ENCODE measurements at places on chromosomes 6 and 20.

- peak; percentile 48 for DNase-seq
Observed at GRCh38 chr6:79635232-79635543, 4.1 kb downstream of the SH3BGRL2 start.

- peak; percentile 39 for DNase-seq
Observed at GRCh38 chr6:111481836-111482187, 1.2 kb downstream of the REV3L start.

DNA sequence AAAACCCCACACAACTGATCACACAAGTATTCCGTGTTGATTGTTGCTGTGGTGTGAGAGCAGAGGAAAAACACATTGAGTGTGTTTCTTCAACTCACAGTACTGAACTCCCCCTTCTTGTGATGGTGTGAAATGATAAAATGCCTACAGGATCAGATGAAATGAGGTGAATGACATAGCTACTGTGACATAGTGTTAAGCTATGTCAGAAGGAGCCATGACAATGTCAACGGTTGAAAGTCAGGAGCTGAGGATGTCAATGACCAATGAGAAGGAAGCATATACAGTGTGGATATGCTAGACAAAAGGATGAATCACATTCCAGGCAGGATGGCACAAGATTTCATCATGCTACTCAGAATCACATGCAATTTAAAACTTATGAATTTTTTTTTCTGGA lies 38.8 kb downstream of the WASF1 start:
- DNase-seq, result peak; percentile 50

- DNase-seq, result peak; percentile 75
Observed at GRCh38 chr20:1844325-1845162, 50.7 kb upstream of the SIRPA start.

DNA sequence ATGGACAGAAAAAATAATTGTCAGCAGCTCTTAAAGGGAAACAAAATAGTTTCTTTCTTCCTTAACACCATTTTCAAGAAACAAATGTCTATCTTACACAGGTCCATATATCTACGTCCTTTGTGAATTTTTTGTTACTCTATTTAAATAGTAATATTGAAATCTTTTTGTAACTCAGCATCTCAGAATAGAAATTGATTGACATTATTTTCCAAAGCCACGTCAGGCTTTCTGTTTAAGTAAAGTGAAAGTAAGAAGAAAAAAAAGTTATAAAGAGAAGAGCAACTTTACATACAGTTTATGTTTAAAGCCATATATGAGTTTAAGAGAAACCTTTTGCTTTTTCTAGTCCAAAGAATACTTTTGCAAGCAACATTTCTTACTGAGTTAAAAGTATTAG lies 402.9 kb upstream of the SOX4 start:
- no peak for DNase-seq

GRCh38 chr6:22442826-22443225 lies 126.5 kb upstream of the HDGFL1 start:
- DNase-seq, result peak; percentile 58

DNA sequence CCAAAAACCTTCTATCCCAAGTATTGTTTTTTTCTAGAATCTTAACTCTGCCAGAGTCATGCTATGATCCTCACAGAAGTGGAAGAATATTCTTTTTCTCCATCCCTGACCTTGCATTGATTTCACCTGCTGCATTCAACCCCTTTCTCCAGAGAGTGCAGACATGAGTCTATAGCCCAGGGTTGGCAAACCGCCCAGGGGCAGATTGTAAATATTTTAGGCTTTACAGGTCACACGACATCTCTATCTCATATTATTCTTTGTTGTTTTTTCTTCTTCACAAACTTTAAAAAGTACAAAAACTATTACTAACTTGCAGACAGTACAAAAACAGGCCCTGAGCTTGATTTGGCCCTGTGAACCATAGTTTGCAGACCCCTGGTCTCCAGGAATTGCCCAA lies 112.1 kb upstream of the ASF1A start:
- no peak for DNase-seq

GRCh38 chr6:156585859-156586258 lies 191.3 kb upstream of the ARID1B start:
- DNase-seq, result no peak

DNA sequence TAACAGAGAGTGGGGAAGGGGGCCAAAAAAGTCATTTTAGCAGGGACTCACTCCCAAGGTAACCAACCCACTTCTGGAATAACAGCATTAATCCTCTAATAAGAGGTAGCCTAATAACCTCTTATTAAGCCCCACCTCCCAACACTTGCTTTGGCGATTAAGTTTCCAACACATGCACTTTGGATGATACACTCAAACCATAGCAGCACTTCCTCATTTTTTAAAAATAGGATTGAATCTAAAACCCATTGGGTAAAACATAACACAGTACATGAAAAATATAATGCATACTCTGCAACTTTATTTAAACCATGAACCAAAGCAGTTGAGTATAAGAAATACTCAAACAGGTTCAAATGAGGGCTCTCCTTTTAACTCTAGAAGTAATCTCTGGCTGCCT lies 318.3 kb downstream of the HACE1 start:
- no peak for DNase-seq

- DNase-seq, result no peak
Observed at GRCh38 chr20:43721429-43722152, 5.2 kb downstream of the GTSF1L start.

GRCh38 chr6:146289816-146290588 lies 253.6 kb upstream of the RAB32 start:
- DNase-seq, result peak; percentile 90

GRCh38 chr6:13413900-13414555 lies 73.4 kb downstream of the GFOD1 start:
- DNase-seq, result no peak

- DNase-seq, result peak; percentile 48
Observed at GRCh38 chr6:10320291-10320690, 94.6 kb downstream of the TFAP2A start.

DNA sequence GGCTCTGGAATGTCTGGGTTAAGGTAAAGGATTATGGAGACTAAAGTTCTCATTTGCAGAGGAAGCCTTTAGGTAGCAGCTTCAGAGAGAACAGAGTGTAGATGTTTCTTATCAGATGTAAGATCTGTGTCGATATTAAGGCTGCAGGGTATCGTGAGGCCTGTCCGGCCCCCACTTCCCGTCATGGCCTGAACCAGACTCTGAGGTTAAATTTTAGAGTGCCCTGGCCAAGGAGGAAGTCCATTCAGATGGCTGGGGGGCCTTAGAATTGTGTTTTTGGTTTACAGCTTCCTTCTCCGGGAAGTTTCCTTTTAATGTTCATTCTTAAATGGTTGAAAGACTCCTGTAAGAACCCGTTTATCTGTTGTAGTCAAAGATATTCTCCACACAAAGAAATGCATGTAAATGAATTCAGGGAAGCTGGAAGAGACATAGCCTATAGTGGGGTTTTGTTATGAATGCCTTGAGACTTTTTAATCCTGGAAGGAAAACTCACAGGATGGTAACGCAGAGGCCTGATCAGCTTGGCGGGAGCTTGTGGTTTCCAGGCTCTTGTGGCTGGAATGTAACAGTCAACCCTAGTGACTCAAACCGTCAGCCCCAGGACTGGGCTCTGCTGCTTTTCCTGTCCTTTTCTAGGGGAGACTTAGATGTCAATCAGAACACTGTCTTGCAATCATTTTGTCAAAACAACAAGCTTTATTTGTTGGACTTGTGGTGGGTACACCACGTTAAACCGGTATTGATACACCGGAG lies 34.7 kb downstream of the KIF25 start:
- peak; percentile 86 for DNase-seq

DNA sequence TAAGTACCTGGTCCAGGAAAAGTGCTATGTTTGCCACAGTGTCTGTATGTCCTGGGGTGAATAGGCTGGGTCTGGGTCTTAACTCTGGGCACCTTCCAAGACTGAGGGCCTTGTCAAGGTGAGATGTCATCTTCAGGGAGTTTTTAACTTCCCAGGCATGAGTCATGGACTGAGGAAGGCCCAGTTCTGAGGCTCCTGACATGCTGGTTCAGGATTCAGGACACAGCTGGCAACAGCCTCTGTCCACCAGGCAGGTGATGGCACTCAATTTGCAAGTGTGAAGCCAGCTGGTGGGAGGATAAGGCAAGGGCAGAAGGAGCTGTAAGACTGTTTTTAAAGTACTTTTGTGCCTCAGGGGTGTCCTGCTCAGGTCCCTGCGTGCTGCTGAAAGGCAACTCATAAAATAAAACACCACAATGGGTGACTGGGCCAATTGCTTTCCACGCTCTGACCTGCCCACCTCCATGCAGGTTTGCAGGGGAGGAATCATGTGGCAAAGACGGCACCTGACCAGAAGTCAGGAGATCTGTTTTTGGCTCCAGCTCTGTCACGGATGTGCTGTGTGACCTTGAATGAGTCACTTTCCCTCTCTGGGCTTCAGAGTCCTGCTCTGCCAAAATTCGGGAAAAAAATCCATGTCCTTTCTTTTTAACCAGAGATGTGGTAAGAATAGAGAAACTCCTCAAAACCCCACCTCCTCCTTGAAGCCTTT lies 4.9 kb upstream of the PACSIN1 start:
- no peak for DNase-seq

DNA sequence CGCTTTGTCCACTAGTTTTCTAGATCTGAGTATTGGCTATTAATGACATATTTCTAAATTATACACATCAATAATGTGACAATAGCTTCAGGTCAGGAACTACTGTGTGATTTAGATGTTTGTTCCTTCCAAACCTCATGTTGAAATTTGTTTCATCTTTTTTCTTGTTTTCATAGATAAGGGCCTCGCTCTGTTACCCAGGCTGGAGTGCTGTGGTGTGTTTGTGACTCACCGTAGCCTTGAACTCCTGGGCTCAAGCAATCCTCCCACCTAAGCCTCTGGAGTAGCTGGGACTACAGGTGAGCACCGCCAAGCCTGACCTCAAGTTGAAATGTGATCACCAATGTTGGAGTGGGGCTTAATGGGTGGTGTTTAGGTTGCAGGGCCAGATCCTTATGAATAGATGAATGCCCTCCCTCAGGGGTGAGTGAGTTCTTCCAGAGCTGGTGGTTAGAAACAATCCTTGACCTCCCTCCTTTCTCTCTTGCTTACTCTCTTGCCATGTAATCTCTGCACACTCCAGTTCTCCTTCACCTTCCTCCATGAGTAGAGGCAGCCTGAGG lies 5.9 kb upstream of the NQO2 start:
- DNase-seq, result no peak

DNA sequence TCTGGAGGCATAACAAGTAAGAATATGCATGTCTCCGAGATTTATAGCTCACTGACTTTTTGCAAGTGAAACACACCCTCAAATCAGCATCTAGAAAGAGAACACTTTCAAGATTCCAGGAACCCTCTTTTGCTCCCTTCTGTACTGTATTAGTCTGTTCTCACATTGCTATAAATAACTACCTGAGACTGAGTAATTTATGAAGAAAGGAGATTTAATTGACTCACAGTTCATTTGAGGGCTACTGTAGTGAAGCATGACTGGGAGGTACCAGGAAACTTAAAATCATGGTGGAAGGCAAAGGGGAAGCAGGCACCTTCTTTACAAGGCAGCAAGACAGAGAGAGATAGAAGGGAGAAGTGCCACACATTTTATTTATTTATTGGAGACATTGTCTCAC lies 269.9 kb downstream of the UTRN start:
- DNase-seq, result no peak

- DNase-seq, result no peak
Observed at GRCh38 chr6:136750696-136751521, 41.4 kb downstream of the MAP3K5 start.

GRCh38 chr6:122491919-122492555 lies 20.4 kb upstream of the SERINC1 start:
- DNase-seq, result peak; percentile 78

- no peak for DNase-seq
Observed at GRCh38 chr6:1778686-1779235, 169.0 kb downstream of the FOXC1 start.

DNA sequence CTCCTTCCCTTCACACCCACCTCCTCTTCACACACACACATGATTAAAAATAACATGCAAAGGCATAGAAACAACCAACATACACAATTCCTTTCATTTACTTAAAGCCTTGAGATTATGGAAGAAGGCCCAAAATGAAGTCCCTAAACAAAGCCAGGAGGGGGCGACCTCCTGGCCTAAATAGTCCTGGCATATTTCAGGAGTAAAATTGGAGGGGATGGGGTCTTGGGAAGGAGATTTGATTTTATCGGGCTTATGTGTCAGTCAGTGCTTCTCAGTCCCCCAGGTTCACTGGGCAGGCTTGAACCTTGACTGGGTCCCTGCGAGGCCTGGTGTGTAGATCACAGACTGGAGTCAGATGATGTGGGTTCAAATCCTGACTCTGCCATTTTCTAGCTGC lies 266.4 kb downstream of the SAMD5 start:
- no peak for DNase-seq

DNA sequence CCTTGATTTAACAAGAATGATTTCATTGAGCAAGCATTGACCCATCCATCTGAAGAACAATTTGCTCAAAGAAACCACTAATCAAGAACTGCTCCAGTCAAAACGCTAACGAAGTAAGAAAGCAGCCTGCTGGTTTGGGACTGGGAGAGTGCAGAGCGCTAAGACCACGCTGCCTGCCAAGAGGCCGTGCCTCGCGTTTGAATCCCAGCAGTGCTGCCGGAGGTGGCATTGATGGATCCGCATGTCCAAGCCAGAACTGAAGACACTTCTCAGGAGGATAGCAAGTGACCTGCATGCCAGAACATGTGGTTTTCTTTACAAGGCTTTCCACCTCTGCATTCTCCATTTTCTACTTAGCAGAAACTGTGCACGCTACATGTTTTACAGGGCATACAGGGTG lies 105.2 kb upstream of the FOXC1 start:
- DNase-seq, result no peak

DNA sequence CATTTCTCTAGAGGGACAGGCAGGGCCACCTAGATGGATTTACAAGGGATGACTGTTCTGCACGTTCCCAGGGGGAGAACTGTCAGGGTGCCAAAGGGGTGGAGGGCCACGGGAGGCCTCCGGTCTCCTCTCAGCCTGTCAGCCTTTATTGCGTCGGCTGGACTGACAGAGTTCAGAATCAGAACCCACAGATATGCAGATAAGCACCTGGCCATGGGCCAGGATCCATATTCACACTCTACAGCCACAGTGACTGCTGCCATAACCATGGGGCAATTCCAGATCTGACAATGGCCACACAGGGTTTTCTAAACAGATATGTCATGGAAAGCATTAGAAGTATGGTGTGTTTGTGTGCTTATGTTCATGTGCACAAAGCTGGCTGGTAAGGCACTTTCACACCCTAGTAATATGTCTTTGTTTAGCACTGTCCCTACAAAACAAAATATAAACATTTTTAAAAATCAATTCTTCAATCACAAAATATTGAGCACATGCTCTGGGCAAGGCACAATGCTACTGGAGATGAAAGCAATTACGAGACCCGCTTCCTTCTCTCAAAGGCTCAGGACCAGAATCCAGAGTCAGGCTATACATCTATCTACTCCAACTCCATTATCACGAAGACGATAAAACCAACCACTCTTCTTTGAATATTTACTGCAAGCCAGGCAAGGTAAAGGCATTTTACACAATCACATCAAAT lies 29.1 kb downstream of the TRAM2 start:
- peak; percentile 77 for DNase-seq

- DNase-seq, result peak; percentile 42
Observed at GRCh38 chr6:124947971-124948451, 14.2 kb upstream of the RNF217 start.

GRCh38 chr6:42279144-42279781 lies 61.6 kb upstream of the MRPS10 start:
- peak; percentile 56 for DNase-seq

All from iris pigment epithelial cell (primary cell).